ENCODE measurements at places on chromosomes 4 and X.

GRCh38 chrX:48835524-48836329 lies at the start of gene PCSK1N:
PCSK1N (minus strand) TSS chrX:48835610; CDS start chrX:48835532, 78 bp downstream.
- no peak for DNase-seq

GRCh38 chr4:2482192-2482591 lies 13.3 kb downstream of the RNF4 start:
- no peak for DNase-seq

DNA sequence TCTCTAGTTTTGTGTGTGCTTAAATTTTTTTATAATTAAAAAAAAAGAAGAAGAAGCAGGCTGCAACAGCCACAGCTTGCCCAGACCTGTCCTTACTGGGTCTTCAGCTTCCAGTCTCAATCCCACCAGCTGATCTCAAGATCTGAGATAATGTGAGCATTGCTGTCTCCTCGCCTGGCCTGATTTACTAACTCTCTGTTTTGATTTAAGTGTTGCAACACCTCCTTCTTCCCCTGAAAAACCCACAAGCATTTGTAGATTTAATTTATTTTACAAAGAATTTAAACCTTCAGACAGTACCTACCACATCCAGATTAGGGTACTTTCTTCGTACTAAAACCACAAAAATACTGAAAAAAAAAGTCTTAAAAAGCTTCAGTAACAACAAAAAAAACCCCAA lies 38.0 kb downstream of the FAM241A start:
- no peak for DNase-seq

DNA sequence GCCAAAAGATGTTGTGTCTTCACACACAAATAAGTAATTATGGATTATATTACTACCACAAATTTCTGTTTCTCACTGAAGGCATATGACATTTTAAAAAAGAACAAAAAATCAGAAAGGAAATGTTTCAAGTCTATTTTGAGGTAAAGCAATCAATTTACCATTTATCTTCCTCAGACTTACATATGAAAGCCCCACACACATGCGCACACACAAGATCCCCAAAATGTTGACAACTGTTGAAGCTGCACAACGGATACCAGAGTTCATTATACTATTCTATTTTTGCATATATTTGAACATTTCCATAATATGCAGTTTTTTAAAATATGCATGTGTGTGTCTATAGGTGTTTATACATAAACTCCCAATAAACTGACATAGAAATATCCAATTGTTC lies 2.7 kb downstream of the LRBA start:
- DNase-seq, result no peak

- no peak for DNase-seq
These were observed 439.5 kb downstream of the GRXCR1 start for GRCh38 chr4:43332052-43332425.

GRCh38 chr4:101242441-101242840 lies 104.9 kb downstream of the PPP3CA start:
- no peak for DNase-seq

- no peak for DNase-seq
These were observed 20.2 kb upstream of the MTM1 start for GRCh38 chrX:150548251-150548650.

DNA sequence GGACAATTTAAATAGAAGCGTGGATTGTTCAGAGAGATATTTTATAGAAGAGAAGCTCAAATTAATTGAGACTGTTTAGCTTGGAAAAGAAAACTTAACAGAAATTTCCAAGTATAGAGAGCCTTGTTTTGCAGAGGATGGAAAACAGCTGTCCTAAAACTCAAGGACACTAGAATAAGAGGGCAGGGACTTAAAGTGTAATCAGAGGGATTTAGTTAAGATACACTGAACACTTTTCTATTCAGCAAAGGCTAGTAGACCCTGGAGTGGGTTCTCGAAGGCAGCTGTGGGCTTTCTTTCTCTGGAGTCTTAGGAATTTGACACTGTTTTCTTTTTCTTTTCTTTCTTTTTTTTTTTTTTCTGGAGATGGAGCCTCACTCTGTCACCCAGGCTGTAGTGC lies 92.7 kb upstream of the ARX start:
- no peak for DNase-seq

DNA sequence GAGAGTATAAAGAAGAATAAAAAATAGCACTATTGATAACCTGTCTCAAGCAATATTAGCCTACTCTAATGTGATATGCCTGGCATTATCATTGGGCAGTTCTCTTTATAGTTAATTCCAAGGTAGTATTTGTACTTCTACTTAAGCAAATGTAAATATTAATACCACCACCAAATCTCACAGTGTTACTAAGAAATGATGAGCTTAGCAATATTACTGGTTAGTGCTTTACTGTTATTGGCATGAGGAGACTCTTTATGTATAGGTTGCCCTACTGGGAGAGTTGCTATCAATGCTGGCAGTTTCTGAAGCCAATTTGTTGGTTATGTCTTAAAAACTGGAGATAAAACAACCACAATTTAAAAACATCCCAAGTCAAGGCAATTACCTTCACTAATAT lies 155.7 kb downstream of the CDS1 start:
- DNase-seq, result no peak

DNA sequence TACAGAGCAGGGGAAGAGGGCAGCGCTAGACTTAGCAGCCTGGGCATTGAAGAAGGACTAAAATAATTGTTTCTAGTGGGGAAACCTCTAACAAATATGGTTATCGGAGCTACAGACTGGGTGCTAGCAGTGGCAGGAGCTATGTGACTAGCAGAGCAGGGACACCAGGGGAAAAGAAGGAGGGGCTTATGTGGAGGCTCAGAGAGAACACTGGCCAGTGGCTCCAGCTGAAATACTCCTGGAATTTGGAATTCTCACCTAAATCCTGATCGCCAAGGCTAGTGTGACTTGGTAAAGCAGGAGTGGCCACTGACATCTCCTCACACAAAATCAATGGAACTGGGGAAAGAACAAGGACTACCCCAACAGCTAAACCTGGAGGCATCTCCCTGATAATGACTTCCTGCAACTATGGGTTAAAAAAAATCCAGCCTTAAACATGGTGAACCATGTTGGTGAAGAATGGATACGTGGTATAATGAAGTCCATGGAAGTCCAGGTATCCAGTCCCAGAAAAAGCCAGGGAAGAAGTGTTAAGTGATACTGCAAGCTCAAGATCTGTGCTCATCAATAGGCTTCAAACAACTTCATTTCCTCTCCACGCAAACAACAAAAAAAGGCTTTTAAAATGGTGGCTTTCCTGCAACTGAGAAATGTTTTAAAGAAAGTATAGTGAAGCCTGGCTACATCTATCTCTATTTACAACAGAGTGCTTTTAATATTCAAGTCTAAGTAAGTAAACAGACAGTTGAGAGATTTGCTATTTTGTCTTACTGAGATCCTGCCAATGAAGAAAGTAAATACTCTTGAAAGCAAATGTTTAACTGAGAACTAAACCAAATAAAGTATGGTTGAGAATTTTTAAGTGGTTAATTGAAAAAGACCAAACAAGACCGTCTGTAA lies 1.8 kb downstream of the TAPT1 start:
- no peak for DNase-seq

DNA sequence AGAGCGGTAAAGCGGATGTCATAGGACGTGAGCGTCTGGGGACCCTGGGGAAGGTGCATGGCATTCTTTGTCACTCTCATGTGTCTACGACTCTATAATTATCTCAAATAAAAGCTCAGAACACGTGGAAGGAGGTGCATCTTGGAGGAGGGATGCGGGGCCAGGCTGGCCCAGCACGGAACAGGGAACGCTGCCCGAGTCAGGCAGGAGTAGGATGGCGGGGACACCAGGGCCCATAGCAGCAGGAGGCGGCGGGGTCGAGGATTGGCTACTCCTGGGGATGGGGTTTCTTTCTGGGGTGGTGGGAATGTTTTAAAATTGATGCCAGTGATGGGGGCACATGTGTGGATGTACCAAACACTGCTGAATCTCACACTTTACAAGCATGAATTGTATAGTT lies 5.4 kb upstream of the HTRA3 start:
- DNase-seq, result no peak

GRCh38 chr4:8710416-8710815 lies 117.9 kb downstream of the CPZ start:
- no peak for DNase-seq

- no peak for DNase-seq
These were observed 822.4 kb downstream of the FAT4 start for GRCh38 chr4:126136922-126137781.

GRCh38 chr4:136186650-136187049 lies 1345.6 kb downstream of the PCDH18 start:
- no peak for DNase-seq

- no peak for DNase-seq
These were observed 16.4 kb downstream of the TASL start for GRCh38 chrX:30561191-30561590.

GRCh38 chrX:27444093-27444908 lies 18.8 kb downstream of the PPP4R3C start:
- no peak for DNase-seq

DNA sequence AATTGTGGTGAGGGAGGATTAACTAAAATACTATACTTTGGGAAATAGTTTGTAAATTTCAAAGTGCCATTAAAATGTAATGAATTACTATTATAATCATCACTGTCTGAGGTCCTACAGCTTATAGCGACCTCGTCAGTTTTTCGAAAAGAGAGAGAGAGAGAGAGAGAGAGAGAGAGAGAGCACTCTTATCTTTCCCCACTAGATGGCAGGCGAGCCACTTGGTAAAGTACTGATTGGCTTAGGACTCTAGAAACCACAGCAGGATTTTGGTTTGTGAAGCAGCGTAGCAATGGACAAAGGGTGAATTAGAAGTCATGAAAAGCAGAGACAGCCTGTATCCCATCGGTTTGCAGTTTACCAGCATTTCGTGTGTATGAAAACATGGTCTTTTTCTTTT lies 52.5 kb downstream of the LINC00632 start:
- DNase-seq, result peak; percentile 54

- peak; percentile 50 for DNase-seq
These were observed 108.4 kb upstream of the BMP2K start for GRCh38 chr4:78667764-78668163.

DNA sequence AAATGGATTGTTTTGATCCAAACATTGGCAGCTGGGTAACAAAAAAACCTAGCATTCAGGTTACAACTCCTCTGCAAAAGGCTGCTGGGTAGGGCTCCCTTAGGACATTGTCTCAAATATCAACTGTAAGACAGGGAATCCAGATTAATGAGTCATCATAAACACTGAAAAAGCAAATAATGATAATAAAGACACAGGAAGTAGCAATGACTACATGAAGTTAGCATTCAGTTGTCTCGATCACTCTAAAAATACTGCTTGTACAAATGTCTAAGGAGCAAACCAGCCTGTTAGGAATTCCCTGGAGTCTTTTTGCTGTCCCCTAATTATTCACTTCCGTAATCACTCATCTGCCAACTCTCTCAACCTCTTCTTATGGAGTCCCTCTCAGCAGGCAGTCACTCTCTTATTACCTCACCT lies 259.2 kb downstream of the GPC3 start:
- no peak for DNase-seq

- no peak for DNase-seq
These were observed 35.3 kb upstream of the NDUFC1 start for GRCh38 chr4:139337612-139338011.

DNA sequence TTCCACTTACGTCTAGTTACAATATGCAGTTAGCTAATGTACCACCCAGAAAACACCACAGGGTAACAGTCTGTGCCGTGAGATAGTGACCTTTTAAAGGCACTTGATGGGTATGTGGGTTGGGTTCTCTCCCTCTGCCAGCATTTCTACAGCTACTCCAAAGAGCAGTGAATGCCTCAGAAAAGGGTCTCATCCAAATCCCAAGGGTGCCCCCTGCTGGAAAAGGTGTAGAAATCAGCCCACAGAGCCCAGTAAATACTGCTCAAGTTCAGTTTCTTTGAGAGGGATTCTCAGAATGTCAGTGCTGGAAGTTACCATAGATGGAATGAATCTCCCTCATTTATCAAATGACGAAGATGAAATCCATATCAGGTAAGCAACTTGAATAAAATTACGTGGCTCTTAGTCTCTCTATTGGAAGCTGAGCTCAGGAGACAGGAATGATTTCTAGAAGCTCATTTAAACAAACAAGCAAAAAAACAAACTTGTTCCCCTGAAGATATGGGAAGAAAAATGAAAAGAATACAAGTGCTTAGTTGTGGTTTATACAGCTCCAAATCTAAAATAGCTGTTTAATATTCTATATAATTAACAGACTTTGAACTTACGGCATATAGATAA lies 9.5 kb downstream of the RNF175 start:
- peak; percentile 83 for DNase-seq

GRCh38 chrX:25968920-25969319 lies 169.2 kb upstream of the MAGEB18 start:
- no peak for DNase-seq

DNA sequence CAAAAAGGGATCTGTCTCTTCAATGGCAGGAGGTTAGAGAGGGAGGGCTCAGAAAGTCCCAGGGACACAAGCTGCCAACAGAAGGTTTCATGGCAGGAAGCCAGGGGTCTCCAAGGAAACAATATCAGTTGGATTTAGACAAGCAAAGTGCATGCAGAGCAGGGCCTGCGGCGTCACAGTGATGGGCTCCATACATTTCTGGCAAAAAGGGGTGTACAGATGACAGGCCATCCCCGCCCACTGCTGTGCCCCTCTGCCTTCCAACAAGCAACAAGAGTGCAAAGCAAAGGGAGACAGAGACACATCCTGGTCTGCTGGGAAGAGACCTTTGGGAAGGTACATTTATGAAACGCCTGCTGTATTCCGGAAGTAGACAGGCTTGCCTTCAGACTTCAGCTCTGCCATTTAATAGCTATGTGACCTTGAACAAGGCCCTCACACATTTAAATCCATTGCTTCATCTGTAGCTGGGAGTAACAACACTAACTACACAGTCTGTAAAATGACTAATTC lies 121.2 kb downstream of the AFAP1 start:
- DNase-seq, result no peak

GRCh38 chr4:87179751-87180150 lies 40.7 kb downstream of the KLHL8 start:
- no peak for DNase-seq

DNA sequence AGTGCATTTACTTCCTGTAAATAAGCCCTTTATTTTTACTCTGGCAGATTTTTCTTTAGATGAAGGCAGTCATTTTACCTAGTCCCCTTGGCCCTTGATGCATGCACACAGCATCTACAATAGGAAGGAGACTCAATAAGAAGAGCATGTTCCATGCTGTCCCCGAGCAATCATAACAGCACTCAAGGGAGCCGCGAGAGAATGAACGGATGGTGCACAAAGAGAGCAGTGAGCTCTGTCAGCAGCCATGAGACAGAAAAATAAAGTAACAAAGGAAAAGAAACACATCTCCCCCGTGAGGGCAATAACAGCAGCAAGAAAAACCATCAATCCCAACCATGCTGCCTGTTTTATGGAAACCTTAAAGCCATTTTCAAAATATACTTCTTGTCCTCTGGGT lies 11.9 kb downstream of the SMIM31 start:
- DNase-seq, result no peak

- DNase-seq, result peak; percentile 50
These were observed 717 bp upstream of the WFS1 start for GRCh38 chr4:6268650-6269615.

DNA sequence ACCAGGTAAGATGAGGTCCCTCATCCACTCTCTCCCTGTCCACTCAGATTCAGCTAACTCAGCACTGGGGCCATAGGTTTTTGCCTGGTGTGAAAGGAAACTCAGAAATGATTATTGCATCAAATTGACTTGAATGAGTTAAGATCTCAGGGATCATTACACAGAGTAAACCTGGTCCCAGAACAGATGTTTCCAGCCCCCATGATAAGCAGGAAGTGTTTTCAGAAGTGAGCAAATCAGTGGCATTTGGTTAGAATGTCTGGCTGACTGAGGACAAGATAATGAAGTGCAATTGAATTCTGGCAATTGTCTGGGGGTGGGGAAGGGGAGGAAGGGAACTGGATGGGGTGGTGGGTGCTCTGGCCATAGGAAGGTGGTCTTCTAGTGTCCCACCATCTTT lies 108.0 kb downstream of the CHIC2 start:
- DNase-seq, result no peak

All from OCI-LY7 (cell line).